ENCODE measurements at places on chromosomes 3 and 15.

DNA sequence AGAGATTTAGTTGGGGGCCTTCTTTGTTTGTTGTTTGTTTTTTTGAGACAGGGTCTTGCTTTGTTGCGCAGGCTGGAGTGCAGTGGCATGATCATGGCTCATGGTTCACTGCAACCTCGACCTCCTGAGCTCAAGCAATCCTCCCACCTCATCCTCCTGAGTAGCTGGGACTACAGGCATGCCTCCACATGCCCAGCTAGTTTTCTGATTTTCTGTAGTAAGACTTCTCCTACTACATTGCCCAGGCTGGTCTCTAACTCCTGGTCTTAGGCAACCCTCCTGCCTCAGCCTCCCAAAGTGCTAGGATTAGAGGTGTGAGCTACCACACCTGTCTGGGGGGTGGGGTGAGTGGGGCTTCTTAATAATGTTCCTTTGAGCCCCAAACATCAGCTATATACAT lies 148.3 kb upstream of the ADAMTS9 start:
- no peak for DNase-seq

- no peak for DNase-seq
Observed at GRCh38 chr3:61847784-61848462, 286.6 kb downstream of the PTPRG start.

DNA sequence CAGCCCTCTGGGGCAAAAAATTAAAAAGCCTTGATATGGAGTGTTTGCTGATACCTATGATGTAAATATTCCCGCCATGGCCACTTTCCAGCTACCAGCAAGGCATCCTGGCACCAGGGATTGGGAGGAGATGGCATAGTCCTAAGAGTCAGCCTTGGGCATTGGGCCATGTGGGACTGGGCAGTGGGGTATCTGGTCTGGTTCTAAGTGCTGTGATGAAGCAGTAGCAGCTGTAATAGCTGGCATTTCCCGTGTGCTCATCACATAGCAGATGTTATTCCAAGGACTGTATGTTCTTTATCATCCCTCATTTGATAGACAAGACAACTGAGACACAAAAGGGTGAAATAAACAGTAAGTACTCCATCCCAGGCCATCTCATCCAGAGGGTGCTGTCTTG lies 6.9 kb upstream of the SACM1L start:
- no peak for DNase-seq

GRCh38 chr3:27633224-27633545 lies 88.9 kb downstream of the EOMES start:
- no peak for DNase-seq

GRCh38 chr3:23949784-23950183 lies 4.7 kb downstream of the NR1D2 start:
- DNase-seq, result no peak

DNA sequence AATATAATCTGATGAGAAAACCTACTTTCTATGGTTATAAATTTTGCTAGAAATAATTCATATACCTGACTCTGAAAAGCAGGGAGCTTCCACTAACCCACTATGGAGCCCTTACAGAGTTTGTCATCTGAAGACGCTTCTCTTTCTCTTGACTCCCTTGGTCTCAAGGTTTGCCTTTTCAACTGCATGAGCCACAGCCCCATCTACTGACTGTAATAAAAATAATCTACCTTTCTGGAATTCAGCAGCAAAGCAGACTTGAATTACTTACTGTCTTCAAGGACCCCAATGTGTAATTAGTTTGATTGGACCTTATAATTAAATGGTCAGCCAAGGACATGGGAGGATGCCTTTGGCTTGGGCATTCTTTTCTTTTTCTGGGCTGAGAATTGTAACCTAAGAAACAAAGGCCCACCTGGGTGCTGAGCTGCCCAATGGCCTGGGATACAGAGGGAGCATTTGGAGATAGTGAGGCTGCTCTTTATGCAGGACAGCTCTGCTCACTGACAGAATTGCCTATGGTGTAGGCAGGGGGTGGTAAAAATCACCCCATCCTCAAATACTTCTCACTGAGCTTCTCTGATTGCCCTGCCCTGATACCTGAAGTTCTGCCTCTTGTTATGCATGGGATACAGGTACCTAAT lies 178.6 kb upstream of the TRIM42 start:
- DNase-seq, result no peak

DNA sequence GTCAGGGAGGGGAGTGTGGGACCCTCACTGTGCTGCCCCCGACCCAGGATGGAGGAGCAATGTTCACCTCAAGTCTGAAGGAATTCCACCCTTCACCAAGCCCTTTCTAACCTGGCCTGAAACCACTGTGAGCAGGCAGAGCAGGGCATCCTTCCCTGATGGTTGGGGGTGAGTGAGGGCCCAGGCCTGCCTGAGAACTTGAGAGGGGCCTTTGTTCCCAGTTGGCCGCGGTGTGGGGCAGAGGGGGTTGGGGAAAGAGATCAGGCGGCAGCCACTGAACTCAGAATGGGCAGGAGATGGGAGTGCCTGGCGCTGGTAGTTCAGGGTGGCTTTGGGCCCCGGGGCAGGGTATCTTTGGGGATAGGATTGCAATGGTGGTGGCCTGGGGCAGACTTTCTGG lies 103.5 kb upstream of the RPL32 start:
- no peak for DNase-seq

GRCh38 chr3:120928991-120929390 lies 21.0 kb downstream of the STXBP5L start:
- no peak for DNase-seq

- DNase-seq, result no peak
Observed at GRCh38 chr3:164479406-164479805, 598.9 kb downstream of the SI start.

- DNase-seq, result no peak
Observed at GRCh38 chr3:47452453-47453215, 23.1 kb downstream of the SCAP start.

DNA sequence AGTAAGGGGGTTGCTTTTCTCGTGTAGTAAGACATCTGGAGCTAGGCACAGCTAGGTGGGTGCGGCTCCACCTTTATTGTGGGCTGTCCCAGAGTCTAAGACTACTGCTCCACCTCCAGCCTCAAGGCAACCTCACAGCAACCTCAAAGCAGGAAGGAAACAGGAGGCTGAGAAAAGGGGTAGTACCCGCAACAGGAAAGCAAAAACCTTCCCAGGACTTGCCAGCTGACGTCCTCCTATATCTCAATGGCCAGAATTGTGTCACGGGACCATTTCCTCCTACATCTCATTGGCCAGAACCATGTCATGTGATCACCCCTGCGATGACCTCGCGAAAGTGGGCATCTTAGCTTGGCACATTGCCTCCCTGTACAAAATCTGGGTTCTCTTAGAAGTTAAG lies 4.3 kb upstream of the GPR160 start:
- no peak for DNase-seq

- DNase-seq, result no peak
Observed at GRCh38 chr3:195189821-195190220, 81.1 kb downstream of the XXYLT1 start.

DNA sequence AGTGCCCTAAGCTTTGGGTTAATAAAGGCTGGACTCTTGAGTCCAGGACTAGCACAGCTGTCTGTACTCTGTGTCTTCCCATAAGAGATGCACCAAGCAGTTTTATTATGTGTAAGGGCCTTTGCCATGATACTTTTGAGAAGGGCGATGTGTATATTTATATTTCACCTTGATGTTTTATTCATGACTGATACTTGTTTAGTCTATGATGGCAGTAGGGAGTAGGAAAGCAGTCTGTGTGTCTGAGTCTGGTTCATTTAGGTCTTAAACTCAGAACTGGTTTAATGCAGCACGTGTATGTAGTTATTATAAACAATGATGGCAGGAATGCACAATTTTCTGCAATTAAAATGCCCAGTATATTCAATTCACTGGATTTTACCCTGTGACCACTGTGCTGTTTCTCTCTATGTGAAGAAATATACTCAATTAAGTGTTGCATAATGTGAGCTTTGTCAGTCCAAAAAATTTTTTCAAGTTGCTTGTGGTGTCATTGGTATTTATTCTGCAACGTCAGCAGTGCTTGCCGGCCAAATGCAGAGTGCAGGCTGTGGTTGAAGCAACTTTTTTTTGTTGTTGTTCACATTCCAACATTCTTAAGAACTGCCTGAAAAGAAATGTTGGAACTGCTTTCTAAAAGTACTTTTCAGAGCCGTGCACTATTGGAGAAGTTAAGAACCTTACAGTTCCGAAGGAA lies 423.7 kb upstream of the SEMA6D start:
- no peak for DNase-seq

- DNase-seq, result no peak
Observed at GRCh38 chr3:4674216-4674615, 181.1 kb downstream of the ITPR1 start.

DNA sequence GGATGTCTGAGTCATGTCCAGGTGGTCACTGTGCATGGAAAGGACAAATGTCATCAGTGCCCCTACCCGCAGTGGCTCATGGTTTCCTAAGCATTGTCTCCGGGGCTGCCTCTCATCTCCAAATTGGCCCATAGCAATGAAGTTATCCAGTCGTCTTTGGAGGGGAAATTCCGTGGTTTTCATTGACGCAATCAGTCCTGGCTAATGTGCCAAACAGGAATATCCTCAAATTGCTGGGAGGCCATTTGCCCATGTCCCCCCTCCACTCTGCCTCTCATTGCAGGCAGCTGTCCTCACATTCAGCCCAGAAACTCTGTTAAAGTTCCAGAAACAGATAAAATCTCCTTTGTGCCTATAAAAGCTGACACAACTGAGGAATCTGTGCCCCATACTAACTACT lies 81.6 kb downstream of the MCTP2 start:
- no peak for DNase-seq

DNA sequence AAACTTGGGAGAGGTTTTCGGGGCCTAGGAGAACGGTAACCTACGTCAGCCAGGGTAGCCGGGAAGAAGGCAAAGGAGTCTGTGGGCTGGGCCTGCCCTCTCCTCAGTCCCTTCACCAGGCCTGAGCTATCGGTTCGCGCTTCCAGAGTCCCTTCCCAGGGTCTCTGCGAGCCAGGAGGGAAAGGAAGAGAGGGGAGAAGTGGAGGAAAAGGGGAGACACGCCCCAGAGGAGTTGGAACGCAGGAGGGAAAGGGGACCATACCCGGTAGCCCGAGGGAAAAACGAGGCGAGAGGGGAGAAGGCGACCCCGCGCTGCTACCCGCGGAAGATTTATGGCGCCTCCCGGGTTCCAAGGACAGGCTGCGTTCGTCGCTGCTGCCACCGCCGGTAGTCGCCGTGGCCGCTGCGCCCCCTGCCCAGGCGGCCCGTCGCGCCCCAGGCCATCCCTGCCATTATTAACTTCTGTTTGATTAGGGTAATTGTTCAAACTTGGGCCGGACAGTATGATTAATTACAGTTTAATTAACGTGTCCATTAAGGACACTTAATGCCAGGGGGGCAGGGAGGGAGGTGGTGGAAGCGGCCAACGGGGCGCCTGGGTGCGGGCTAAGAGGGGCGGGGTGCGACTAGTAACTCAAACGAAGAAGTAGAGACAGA lies 3.4 kb upstream of the SKOR1 start:
- no peak for DNase-seq

- DNase-seq, result no peak
Observed at GRCh38 chr3:64186667-64187064, 38.6 kb downstream of the PRICKLE2 start.

DNA sequence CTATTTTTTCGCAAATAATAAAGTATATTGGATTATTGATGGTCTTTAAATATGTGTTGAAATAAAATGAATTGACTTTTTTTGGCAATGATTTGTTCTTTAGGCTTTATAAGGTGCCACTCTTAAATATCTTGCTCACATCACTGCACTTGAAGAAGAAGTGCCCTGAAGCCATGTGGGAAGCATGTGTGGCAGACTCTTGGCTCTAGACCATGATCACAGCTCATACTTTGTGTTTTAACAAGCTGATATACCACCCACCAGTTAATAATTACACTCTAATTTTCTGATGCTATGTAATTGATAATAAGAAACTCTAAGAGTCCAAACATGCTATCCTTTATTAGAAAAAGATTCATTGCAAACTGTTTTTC lies 52.1 kb upstream of the TGFBR2 start:
- DNase-seq, result no peak

DNA sequence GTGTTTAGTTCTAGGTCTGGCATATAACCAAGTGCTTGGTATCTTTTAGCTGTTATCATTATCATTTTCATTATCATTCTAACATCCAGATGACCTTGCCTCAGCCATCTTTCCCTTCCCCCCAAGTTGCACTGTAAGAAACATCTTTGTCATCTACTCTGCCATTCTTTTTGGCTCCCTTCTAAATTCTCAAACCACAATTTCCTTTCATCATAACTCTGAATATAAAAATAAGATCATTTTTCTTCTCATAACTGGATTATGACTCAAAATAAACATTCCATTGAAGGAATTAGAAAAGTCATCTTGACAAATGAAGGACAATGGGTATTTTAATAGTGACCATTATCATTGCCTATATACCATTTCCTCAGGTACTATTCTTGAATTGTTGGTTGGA lies 786.2 kb downstream of the AGBL1 start:
- DNase-seq, result no peak

DNA sequence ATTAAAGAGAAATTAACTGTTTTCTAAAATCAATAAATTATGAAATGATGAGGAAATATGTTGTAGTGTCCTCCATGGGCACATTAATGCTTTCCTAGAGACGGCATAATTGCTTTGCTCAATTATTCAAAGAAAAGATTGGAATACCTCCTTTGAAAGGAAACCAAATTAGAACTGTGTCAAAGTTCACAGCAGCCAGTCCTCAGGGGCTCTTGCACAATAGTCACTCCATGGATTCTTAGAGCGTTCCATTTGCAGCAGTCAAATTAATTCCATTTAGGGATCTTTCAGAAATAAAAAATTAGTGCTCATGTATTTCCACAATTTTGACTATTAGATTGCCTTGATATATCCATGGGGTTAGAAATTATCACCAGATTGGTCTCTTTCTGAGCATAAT lies 841.6 kb upstream of the DPPA4 start:
- DNase-seq, result no peak

- no peak for DNase-seq
Observed at GRCh38 chr3:48684480-48685143, 1.1 kb downstream of the NCKIPSD start.

DNA sequence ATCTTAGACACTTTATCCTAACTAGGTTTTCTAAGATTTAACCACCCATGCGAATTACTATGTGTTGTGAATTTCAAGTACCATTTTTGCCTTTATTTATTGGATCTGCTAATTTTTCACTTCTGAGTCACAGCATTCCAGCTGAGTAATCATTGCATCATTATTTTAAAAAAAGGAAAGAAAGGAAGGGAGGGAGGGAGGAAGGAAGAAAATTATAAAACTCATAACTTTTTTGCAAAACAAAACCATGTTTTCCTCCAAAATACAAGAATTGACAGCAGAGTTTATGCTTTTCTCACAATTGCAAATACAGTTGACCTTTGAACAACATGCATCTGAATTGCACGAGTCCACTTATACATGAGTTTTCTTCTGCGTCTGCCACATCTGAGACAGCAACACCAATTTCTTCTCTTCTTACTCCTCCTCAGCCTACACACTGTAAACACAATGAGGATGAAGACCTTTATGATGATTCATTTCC lies 651.4 kb upstream of the NECTIN3 start:
- DNase-seq, result no peak

GRCh38 chr3:46414739-46415138 lies 7.7 kb downstream of the CCRL2 start:
- no peak for DNase-seq
